GM13976 (cell line): ENCODE measurements at places on chromosomes 5 and 9.

DNA sequence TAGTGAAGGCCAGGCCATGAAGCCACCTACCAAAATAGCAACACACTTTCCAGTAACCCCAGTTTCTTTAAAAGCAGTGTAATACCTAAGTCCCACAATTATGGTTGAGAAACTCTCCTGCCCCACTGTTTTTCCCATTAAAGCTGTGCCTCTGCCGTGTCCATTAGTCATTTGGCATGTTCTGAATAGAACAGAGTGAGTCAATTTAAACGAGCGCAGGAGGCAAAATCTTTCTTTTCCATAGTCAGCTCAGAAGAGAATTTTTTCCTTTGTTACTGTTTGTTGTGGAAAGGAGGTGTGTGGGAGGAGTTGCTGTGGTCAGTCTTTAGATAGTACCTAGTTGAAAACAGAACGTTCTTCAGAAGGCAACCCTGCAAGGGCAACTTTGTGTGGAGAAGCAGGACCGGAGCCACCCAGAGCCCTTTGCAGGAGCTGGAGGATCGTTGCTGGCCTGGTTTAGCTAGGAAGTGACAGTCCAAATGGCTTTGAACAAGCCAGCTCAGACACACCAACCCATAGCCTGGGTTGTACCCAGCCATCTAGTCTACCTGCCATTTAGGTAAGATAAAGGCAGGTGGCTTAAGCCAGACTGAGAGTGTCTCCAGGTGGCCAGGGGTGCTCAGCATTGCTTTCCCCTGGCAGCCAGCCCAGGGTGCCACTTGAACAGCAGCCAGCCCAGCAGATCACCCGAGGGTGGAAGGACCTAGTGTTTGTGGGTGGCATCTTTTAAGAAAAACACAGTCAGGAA is 30.4 kb downstream of the GADD45G start:
- DNase-seq, result no peak

GRCh38 chr9:131739133-131739958 is 530 bp downstream of the RAPGEF1 start:
- peak; percentile 77 for DNase-seq

DNA sequence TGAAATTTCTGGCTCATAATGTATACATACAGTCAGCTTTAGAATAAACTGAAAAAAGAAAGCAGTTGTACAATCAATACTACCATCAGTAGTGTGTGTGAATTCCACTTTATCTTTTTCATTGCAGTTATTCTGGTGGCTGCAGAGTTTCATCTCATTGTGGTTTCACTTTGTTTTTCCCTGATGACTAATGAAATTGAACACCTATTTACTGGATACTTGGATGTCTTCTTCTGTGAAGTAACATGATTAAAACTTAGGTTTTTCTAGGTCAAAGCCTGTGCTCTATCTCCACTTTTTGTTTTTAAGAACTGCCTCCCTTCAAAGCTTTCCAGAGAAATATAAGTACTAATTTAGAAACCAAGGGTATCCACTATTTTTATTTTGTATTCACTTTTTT is 174.3 kb downstream of the TRPM3 start:
- DNase-seq, result no peak

GRCh38 chr9:133839822-133840329 is 101.7 kb upstream of the SARDH start:
- DNase-seq, result no peak

DNA sequence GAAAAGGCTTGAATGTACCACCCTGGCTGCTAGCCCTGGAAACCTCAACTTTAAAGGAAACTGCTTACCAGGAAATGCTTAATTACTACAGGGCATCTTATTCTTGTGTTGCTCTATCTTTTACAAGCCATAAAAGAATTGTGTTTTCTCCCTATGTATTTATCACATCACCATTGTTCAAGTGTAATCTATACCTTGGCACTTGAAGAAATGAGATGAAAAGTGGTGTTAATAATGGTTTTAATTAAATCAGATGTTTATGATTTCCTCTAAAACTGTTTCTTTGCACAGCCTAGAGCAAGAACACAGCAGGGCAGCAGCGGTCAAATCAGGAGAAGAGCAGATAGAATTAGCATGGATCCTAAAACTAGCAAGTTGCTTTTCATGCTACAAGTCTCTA is 131.8 kb upstream of the RGMB start:
- no peak for DNase-seq

DNA sequence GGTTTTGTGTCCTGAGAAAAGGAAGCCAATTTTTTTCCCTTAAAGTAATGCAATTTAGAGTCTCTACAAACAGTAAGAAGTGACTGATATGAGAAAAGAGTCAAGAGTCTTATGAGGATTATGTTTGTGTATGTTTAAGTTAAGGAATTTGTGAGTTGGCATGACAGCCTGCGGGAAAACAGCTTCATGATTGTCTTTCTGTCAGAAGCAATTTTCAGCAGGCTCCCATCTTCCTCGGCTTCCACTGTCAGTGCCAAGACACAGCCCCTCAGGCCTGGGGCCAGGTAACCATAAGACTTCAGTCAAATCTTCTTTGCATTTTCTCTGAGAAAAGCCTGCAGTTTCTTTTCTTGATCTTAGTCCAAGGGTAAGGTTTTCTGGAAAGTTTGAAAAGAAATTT is 17.0 kb upstream of the SELENOP start:
- DNase-seq, result no peak

GRCh38 chr9:98742325-98743280 is 33.9 kb upstream of the GABBR2 start:
- no peak for DNase-seq

- no peak for DNase-seq
These were observed 22.7 kb downstream of the GRIA1 start for GRCh38 chr5:153513156-153513555.
